ENCODE measurements at places on chromosomes 5 and 9. TPM values are rescaled to one million over a fixed set of nuclear protein-coding genes. Genes with fewer than 3 reads are reported as not detected.

GRCh38 chr5:80977764-80978163 lies 17.6 kb downstream of the RASGRF2 start:
- peaks cover 61% of the 10 kb centered on the region for H3K4me1 ChIP-seq
- H3K4me3 ChIP-seq = no peak overlapping the region
- H3K27ac ChIP-seq = no peak overlapping the region
- no peak for DNase-seq
- peaks cover 11% of the 10 kb centered on the region for H3K36me3 ChIP-seq

- no peaks in the 10 kb centered on the region for H3K36me3 ChIP-seq
- no peak for DNase-seq
- no peak overlapping the region for H3K27ac ChIP-seq
- H3K4me3 ChIP-seq = no peak overlapping the region
- H3K4me1 ChIP-seq = peaks cover 11% of the 10 kb centered on the region
- H3K27me3 ChIP-seq = peaks cover 14% of the 10 kb centered on the region
Observed at GRCh38 chr9:76602199-76602598, 143.2 kb downstream of the GCNT1 start.

DNA sequence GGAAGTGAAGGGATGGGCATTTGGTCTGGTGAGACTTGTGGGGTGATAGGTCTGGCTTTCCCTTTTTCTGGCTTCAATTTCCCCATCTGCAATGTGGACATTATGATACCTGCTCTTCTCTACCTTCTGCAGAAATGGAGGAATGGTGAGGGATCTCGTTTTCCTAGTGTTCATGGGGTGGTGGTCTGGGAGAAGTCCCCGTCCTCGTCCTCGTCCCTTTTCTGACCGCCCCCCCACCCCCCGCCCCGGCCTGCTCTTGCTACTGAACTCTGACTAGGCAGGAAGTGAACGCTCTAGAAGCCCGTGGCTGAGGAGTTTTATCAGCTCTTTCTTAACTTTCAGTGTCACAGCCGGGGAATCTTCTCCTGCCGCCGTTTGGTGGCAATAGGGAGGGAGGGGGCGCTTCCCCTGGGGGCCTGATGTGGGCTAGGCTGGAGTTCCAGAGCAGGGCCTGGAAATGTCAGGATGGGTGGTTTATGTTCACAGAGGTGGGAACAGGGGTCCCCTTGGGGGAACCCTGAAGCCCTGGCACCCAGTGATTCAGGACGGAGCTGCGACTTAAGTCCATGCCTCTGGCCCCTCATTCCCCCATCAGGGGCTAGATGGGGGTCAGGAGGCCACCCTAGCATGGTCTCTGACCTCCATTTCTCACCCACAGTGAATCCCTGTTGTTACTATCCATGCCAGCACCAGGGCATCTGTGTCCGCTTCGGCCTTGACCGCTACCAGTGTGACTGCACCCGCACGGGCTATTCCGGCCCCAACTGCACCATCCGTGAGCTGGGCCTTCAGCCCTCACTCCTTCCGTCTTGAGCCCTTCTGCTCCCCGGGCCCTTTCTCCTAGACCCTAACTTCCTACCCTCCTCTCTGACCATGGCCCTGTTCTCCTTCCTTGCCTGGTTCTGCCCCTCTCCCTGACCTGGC lies 6.7 kb downstream of the PTGS1 start:
- H3K4me3 ChIP-seq = no peak overlapping the region
- H3K36me3 ChIP-seq = no peaks in the 10 kb centered on the region
- no peak overlapping the region for H3K27ac ChIP-seq
- peaks cover 14% of the 10 kb centered on the region for H3K27me3 ChIP-seq
- no peak for DNase-seq

- no peak overlapping the region for H3K4me3 ChIP-seq
Observed at GRCh38 chr9:135247227-135247930, 159.9 kb downstream of the OLFM1 start.

GRCh38 chr9:120642129-120642770 lies 62.3 kb upstream of the CDK5RAP2 start:
- H3K4me1 ChIP-seq = no peaks in the 10 kb centered on the region
- DNase-seq = no peak
- H3K27ac ChIP-seq = no peak overlapping the region
- no peaks in the 10 kb centered on the region for H3K27me3 ChIP-seq
- no peak overlapping the region for H3K4me3 ChIP-seq

DNA sequence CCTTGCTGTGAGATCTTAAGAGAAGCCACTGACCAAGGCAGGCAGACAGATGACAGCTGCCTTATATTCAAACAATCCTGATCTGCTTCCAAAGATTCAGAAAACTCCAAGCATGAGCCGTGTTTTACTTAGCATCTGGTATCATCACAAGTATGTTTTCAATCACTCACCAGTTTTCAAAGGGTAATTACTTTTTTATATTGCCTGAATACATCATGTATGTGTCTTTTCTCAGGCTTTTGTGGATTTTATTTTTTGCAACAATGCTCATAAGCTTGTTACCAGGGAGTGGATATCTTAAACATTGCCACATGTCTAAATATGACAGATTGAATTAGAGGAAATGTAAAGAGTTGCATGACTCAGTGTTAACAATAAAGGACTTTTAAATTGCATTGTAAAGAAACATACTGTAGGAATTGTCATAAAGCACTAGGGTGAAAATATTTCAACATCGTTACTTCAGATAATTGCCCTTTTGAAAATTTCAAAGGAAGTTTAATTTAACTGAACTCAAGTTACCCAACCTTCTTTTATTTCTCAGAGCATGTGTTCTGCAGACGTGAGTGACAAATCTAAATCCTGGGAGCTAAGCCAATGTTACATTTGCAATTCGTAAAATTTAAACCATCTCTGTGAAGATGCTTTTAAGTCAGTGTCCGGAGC lies 326.1 kb downstream of the PLK2 start:
- no peak overlapping the region for H3K27ac ChIP-seq
- no peak for DNase-seq
- H3K27me3 ChIP-seq = no peaks in the 10 kb centered on the region
- no peaks in the 10 kb centered on the region for H3K4me1 ChIP-seq
- no peaks in the 10 kb centered on the region for H3K36me3 ChIP-seq

DNAJC25 gene
- 6.4 TPM for total RNA-seq

DNA sequence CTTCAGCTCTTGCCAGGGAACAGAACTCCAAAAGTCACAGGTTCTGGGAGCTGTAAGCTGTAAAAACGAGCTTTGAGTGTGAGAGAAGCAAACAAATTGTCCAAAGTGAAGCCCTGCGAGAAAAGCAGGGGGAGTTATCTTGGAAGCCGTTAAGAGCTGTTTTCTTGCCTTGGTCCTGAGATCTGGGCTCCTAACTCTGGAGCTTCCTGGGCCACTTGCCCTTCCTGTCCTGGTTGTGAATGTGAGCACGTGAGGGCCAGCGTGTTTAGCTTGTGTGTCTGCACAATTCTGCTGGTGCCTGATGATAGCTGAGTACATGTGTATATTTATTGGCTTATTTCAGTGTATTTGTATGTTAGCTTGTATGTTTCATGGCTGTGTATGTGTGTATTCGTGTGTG lies 40.5 kb downstream of the DAB2IP start:
- no peak for DNase-seq
- no peaks in the 10 kb centered on the region for H3K4me1 ChIP-seq
- no peak overlapping the region for H3K27ac ChIP-seq
- H3K4me3 ChIP-seq = no peak overlapping the region
- no peaks in the 10 kb centered on the region for H3K36me3 ChIP-seq

GRCh38 chr5:17169507-17169906 lies 47.9 kb upstream of the BASP1 start:
- H3K4me1 ChIP-seq = no peaks in the 10 kb centered on the region
- H3K36me3 ChIP-seq = no peaks in the 10 kb centered on the region
- H3K27ac ChIP-seq = no peak overlapping the region
- no peak for DNase-seq
- H3K27me3 ChIP-seq = peaks cover 3% of the 10 kb centered on the region

GRCh38 chr9:19371942-19372341 lies 8.1 kb downstream of the RPS6 start:
- peak overlapping the region; percentile 58 for H3K27ac ChIP-seq
- no peak overlapping the region for H3K4me3 ChIP-seq

DNA sequence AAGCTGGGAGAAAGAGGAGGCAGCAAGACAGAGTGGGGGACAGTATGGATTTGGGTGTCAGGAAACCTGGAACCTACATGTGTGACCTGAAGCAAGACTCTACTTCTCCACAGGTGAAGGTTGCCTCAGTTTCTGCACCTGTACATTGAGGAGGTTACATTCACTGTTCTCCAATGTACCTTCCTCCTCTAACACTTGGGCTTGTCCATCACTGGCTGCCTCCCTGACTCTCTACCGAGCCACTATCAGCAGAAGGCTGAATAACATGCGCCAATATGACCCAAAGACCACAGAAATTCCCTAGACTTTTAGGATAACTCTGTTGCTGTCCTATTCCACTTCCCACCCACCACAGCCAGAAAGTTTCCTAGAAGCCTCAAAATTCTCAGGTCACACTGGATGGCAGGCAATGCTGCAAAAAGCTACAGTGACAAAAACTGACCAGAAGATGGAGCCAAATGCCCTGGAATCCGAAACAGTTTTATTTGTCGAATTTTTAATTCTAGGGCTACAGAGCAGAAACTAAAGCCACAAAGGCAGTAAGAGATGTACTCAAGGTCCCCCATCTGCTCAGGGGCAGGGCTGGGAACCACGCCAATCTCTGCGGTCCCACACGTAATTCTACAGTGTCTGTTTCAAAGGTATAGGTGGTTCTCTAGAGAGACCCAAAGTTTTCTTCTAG lies 64.4 kb downstream of the FAM114A2 start:
- DNase-seq = peak; percentile 11
- H3K36me3 ChIP-seq = no peaks in the 10 kb centered on the region
- H3K27ac ChIP-seq = no peak overlapping the region
- no peak overlapping the region for H3K4me3 ChIP-seq
- H3K4me1 ChIP-seq = no peaks in the 10 kb centered on the region
- no peaks in the 10 kb centered on the region for H3K27me3 ChIP-seq

GRCh38 chr9:73923796-73924195 lies 573.3 kb upstream of the RORB start:
- H3K27ac ChIP-seq = no peak overlapping the region
- DNase-seq = no peak
- no peaks in the 10 kb centered on the region for H3K36me3 ChIP-seq
- H3K27me3 ChIP-seq = no peaks in the 10 kb centered on the region

GRCh38 chr5:172689801-172690200 lies 48.7 kb downstream of the NEURL1B start:
- peaks cover 8% of the 10 kb centered on the region for H3K4me1 ChIP-seq
- no peak for DNase-seq

DDX4 gene
- not detected for total RNA-seq

DNA sequence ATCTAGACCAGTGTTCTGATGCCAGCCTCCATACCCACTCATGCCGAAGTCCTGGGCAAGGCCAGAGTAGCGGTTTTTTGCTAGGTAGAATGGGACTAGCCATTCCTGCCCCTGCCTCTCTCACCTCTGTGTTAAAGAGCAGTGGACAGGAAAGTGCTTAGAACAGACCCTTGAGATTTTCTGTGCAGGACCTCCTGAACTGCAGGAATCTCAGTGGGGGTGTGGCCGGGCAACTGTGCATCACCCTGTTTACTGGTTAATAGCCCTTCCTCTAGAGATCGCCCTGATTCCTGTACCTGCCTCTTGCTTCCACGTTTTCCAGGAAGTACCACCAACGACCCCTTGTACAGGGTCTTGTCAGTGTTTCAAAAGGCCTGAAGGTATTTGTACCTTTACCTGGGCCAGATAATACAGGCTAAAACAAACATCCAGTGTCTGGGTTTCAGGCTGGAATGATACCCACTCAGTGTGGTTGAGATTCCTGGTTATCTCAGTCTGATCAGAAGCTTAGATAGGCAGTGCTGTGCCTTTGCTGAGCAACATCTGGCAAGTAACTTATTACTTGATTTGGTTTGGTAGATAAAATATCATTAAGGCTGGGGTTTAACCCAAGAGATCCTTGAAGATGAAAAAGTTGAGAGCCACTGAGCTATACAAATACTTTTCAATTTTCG lies 65.9 kb downstream of the RGS3 start:
- H3K27me3 ChIP-seq = no peaks in the 10 kb centered on the region
- no peak overlapping the region for H3K4me3 ChIP-seq
- H3K4me1 ChIP-seq = peaks cover 51% of the 10 kb centered on the region
- no peak for DNase-seq

DNA sequence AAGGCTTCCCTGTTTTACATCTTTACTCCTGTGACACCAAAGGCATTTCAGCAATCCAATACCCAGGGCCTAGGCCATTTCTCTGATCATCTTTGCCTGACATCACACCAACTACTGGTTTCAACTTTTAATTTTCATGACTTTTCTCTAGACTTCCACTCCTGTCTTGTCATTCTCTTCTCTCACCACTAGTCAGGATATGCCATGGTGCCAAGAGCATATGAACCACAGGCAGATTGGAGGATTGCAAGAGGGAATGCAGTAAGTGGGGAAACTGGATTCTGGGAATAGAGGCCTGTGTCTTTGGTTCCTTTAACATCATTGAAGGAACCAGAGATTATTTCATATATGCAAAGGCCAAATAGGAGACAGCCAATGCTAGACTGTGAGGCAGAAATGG lies 69.3 kb downstream of the ANKRD31 start:
- H3K27ac ChIP-seq = no peak overlapping the region
- no peak for DNase-seq
- no peak overlapping the region for H3K4me3 ChIP-seq
- peaks cover 11% of the 10 kb centered on the region for H3K36me3 ChIP-seq
- H3K27me3 ChIP-seq = no peaks in the 10 kb centered on the region

PAXX gene
- total RNA-seq = 60.1 TPM

DMAC1 gene
- total RNA-seq = 58.8 TPM

DNA sequence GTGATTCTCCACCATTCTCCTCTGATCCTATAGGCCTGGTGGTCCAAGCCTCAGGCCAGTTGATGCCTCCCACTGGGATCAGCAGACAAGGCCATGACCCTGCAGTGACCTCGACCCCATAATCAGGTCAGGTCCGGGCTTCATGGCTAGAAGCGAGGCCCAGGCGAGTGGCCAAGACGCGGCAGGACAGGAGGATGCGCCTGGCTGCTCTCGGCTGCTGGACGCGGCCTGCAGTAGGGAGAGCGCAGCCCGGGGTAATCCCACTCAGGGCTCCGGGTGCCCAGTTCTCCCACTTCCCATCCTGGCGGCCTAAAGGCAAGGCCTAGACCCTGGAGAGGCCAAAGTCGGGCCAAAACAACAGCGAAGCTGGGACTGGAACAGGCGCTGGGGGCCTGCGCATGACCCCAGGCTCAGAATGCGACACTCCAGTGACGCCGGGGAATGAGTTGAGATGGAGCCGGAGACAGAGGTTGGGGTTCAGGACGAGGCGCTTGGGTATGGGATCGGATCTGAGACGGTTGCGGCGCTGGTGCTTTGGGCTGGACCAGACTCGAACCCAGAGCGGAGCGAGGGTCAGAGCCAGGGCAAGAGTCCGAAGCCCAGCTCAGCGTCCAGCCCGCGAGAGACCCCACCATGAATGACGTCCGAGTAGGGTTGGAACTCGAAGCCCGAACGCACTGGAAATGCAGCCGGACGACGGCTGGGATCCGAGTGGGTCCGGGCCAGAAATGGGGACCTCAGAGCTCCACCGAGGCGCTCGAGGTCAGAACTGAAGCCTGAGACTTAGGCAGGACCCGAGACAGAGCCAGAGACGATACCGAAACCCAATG lies 3.2 kb downstream of the LHX6 start:
- H3K36me3 ChIP-seq = no peaks in the 10 kb centered on the region
- H3K4me3 ChIP-seq = no peak overlapping the region
- H3K27ac ChIP-seq = no peak overlapping the region
- H3K27me3 ChIP-seq = peaks cover 69% of the 10 kb centered on the region
- DNase-seq = no peak
- H3K4me1 ChIP-seq = no peaks in the 10 kb centered on the region

GRCh38 chr9:122236681-122237080 lies 7.9 kb upstream of the LHX6 start:
- DNase-seq = no peak
- H3K4me3 ChIP-seq = no peak overlapping the region
- peaks cover 7% of the 10 kb centered on the region for H3K27me3 ChIP-seq
- H3K4me1 ChIP-seq = no peaks in the 10 kb centered on the region

- peaks cover 3% of the 10 kb centered on the region for H3K27me3 ChIP-seq
- peaks cover 5% of the 10 kb centered on the region for H3K4me1 ChIP-seq
- peaks cover 1% of the 10 kb centered on the region for H3K36me3 ChIP-seq
- H3K27ac ChIP-seq = no peak overlapping the region
Observed at GRCh38 chr5:91151947-91152346, 231.2 kb downstream of the ARRDC3 start.

All from activated naive CD8-positive, alpha-beta T cell treated with anti-CD3 and anti-CD28 coated beads for 36 hours (primary cell).